NCI-H524 (cell line): ENCODE measurements at places on chromosomes 16 and 17.

- no peak for DNase-seq
Observed at GRCh38 chr17:61395983-61396585, 3.6 kb upstream of the TBX2 start.

GRCh38 chr17:63675607-63676546 is 24.0 kb downstream of the LIMD2 start:
- peak; percentile 44 for DNase-seq

DNA sequence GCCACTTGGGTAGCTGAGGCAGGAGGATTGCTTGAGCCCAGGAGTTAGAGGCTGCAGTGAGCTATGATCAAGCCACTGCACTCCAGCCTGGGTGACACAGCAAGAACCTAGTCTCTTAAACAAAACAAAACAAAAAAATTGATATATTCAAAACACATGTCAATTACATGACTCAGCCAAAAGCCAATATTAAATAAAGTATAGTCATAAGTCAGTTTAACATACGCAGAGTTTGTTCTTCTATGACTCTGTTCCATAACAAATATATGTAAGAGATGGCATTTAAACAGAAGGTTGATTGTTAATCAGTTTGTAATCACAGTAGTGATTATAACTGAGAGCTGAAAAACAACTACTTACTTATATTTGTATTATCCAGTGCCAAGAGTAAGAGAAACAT is 106.5 kb downstream of the CDH8 start:
- DNase-seq, result no peak

DNA sequence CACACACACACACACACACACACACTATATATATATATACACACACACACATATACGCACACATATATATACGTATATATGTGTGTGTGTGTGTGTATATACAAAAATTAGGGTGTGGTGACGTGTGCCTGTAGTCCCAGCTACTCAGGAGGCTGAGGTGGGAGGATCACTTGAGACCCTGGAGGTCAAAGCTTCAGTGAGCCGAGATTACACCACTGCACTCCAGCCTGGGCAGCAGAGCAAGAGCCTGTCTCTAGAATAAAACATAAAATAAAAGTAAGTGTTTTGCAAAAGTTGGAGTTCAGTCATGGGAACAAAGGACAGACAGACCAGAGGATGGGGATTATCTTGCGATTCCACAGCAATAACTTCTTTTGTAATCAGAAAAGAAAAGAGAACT is 10.8 kb downstream of the NUPR1 start:
- DNase-seq, result no peak

DNA sequence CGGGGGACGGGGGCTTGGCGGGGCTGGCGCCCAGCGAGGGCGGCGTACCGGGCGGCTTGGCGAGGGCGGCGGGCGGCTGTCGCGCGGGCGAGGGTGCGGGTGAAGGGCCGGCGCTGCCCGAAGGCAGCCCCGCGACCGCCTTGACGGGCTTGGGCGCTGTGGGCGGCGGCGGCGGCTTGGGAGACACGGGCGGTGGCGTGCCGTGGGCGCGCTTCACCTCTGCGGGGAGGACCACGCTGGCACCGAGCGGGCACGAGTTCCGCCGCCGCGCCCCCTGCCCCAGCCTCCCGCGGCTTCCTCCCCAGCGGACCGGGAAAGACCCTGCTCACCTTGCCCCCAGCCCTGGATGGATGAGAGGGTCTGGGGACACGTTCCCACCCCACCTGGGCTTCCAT is 17.3 kb downstream of the CASKIN1 start:
- DNase-seq, result no peak

DNA sequence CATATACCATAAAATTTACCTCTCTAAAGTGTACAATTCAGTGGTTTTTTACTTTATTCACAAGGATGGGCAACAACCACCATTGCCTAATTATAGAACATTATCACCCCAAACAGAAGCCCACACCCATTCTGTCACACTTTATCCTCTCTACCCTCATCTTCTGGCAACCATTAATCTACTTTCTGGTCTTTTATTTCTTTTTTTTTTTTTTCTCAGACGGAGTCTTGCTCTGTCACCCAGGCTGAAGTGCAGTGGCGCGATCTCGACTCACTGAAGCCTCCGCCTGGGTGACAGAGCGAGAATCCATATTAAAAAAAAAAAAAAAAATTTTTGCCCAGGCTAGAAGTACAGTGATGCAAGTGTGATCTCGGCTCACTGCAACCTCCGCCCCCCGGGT is 90.7 kb upstream of the CLEC18B start:
- DNase-seq, result no peak

GRCh38 chr17:689556-690275 is 24.9 kb downstream of the VPS53 start:
- DNase-seq, result no peak

- DNase-seq, result no peak
Observed at GRCh38 chr16:17269439-17269838, 201.3 kb downstream of the XYLT1 start.

DNA sequence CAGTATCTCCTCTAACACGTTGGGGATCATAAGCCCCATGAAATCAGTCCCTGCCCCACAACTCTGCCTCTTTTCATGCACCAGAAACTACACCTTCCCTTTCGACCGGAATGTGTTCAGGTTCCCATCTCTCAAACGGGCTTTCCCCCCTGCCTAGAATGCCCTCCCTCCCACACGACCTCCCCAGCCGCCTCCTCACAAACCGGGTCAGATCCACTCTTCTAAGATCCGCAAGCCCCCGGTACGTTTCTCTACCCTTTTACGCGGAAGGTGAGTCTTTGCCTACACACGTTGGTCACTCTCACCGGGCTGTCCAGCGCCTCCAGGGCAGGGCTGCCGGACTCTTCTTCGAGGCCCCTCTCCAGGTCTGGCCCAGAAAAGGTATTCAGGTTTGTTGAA is 708 bp downstream of the DHX33 start:
- DNase-seq, result no peak

- DNase-seq, result no peak
Observed at GRCh38 chr17:83064021-83064731, 15.2 kb upstream of the METRNL start.

- DNase-seq, result peak; percentile 96
Observed at GRCh38 chr16:85360323-85361277, 248.3 kb upstream of the CIBAR2 start.

DNA sequence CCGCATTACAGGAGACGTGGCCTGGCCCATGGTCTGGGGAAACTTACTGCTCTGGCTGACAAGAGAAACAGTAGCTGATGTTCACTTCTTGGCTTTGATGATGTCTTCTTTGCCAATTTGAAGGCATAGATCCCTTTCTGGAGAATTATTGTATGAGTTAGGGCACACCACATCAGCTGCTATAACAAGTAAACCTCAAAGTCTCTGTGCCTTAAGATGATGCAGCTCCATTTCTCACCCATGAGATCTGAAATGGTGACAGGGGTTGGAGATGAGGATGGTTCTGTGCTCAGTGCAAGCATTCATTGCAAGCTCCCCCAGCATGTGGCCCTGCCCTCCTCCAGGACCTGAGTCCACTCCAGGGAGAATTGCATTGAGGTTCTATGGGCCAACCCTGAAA is 157.4 kb downstream of the IRX5 start:
- DNase-seq, result no peak

GRCh38 chr17:83179374-83179773 is 100.0 kb downstream of the METRNL start:
- DNase-seq, result no peak

DNA sequence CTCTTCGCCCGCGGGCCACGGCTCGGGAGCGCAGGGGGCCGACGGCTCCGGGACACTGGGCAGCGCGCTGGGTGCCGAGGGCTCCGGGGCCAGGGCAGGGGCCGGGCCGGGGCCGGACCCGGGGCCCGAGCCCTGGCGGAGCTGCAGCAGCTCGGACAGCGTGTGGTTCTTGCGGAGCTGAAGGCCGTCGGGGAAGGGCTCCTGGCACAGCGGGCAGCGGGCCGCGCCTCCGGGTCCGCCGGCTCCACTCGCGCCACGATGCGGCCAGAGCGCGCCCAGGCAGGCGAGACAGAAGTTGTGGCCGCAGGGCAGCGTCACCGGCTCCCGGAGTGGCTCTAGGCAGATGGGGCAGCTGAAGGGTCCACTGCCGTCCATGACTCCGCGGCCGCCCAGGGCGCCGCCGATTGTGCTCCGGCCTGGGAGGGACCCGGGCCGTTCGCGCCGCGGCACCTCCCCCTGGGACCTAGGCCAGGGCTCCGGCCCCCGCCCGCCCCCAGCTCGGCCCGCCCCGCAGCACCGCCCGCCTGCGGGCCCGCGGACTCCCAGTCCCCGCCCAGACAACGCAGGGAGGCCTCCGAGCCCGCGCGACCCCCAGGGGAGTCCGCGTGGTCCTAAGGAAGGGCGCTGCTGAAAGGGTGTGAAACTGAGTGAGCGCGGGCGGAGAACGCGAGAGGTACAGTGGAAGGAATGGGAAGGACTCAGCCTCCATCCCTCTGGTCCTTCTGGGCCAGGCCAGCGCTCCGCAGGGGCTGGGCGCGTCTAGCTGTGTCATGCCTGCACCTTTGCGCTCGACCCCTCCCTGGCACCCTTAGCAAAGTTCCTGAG is at the start of gene TRIM47:
TRIM47 (minus strand) TSS at position 408 of the 825 bp plus-strand sequence; CDS start at position 375, 33 bp downstream.
- peak; percentile 54 for DNase-seq

- DNase-seq, result peak; percentile 55
Observed at GRCh38 chr16:78796221-78796866, 696.9 kb downstream of the WWOX start.

- no peak for DNase-seq
Observed at GRCh38 chr17:65629234-65629690, 67.8 kb upstream of the AXIN2 start.

DNA sequence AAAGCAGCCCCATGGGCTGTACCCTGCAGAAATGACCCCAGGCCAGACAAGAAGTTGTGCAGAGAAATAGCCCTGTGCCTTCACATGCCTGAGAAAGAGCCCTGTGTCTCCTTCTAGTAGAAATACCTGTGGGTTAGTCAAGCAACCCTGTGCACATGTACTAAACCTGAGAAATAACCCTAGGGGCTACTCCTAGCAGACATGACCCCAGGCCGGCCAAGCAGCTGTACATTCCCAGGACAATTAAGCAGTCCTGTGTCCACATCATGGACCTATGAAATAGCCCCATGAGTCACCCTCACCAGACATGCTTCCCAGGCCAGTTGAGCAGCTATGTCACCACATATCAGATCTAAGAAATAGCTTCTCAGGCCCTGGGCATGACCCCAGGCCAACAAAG is 519.7 kb upstream of the CA10 start:
- no peak for DNase-seq

GRCh38 chr16:57530522-57531252 is 5.7 kb downstream of the CCDC102A start:
- no peak for DNase-seq

DNA sequence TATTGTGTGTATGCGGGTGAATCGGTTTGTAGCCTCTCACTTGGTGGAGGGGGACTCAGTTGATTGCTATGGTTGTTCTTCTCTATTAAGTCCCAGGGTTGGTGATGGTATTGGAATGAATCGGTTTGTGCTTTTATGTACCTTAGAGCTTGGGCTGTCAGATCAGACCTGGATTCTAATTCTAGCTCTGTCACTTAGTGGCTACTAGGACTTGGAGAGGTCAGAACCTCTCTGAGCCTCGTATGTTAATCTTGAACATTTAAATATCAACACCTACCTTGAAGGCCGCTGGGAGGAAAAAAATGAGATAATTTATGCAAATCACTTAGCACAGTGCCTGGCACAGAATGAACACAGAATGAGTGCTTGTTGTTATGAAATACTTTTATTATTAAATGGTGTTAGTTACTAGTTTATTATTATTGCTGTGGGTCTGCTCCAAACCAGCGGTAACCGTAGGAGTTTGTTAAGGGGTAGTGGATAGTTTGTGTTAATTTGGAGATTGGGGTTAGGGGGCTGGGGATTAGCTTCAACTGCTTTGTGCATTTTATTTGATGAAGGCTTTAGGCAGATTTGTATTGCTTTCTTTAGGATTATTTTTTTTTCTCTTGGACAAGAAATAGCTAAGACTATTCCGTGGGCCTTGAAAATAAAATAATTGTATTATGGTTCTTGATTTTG is 3.5 kb downstream of the KDM6B start:
- no peak for DNase-seq

GRCh38 chr17:36623281-36623680 is 21.9 kb downstream of the MRM1 start:
- no peak for DNase-seq

GRCh38 chr17:56937687-56938086 is 23.2 kb downstream of the COIL start:
- DNase-seq, result no peak
